Activated CD8-positive, alpha-beta memory T cell treated with anti-CD3 and anti-CD28 coated beads, Interleukin-2, amount 10 ng/mL, durations not matched to agents 7 days and 5 days (primary cell): ENCODE measurements at places on chromosomes 2 and 18. TPM values are rescaled to one million over a fixed set of nuclear protein-coding genes. Genes with fewer than 3 reads are reported as not detected.

- H3K4me3 ChIP-seq = no peak overlapping the region
- no peaks in the 10 kb centered on the region for H3K36me3 ChIP-seq
- DNase-seq = no peak
- H3K27ac ChIP-seq = no peak overlapping the region
- peaks cover 27% of the 10 kb centered on the region for H3K27me3 ChIP-seq
Measured at GRCh38 chr2:209425471-209426071, 1.7 kb downstream of the MAP2 start.

- no peaks in the 10 kb centered on the region for H3K36me3 ChIP-seq
- peaks cover 41% of the 10 kb centered on the region for H3K27me3 ChIP-seq
- no peak overlapping the region for H3K27ac ChIP-seq
- H3K4me1 ChIP-seq = no peaks in the 10 kb centered on the region
- no peak for DNase-seq
Measured at GRCh38 chr2:95700519-95700918, 108.7 kb downstream of the TRIM43 start.

GRCh38 chr2:100265226-100265625 is 57.1 kb downstream of the LONRF2 start:
- H3K27ac ChIP-seq = no peak overlapping the region
- DNase-seq = no peak
- H3K27me3 ChIP-seq = no peaks in the 10 kb centered on the region
- H3K4me1 ChIP-seq = no peaks in the 10 kb centered on the region
- no peak overlapping the region for H3K4me3 ChIP-seq
- H3K36me3 ChIP-seq = no peaks in the 10 kb centered on the region

DNA sequence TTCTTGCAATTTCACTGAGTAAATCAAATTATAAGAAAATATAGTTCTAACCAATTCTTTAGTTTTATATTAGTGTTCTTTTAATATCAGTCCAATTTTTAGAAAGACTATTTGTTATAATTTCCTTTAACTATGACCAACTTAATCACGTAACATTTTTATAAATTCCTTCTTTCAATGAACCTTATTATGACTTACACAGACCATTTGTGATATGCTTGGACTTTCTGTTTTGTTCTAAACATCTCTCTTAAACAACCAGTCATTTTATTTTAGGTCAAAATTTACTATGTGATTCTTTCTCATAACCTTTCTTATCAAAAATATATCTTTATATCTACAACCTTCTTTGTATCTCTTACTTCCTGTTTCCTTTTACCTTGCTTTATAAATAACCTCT is 39.5 kb upstream of the DYNAP start:
- H3K36me3 ChIP-seq = no peaks in the 10 kb centered on the region
- no peak overlapping the region for H3K27ac ChIP-seq
- DNase-seq = no peak
- H3K4me3 ChIP-seq = no peak overlapping the region

DNA sequence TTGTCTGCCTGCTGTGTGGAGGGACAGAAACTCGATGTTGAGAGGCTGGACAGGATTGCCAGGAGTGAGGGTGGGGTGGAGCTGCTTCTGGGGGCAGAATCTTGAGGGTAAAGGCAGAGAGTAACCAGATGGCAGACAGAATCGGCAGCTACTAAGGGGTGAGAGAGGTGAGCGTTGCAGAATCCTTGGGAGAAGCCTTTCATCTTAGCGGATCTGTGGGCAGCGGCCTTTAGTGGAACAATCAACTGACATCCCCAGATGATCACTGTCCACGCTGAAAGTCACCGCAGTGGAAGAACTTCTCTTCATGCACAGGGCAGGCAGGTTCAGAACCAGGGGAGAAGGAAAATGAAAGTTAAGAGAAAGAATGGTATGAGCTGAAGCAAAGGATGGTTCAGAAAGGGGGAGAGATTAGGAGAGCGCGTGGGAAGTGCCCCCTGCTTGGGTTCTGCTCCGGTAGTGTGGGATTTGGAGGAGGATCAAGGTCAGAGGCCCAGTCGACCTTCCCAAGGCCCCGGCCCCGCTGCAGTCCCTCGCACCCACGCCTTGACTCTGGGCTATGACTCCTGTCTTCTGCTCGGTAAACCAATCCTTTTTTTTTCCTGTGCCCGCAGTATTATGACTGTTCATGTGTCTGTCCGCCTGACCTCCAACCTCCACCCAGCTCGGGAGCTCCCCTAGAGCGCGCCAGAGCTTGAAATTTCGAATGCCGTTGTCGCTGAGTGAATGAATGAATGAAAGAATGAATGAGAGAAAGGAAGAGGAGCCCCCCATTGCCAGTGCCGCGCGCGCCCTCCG is 584 bp downstream of the BOLA3 start:
- H3K4me1 ChIP-seq = peaks cover 4% of the 10 kb centered on the region
- peak; percentile 70 for DNase-seq

DNA sequence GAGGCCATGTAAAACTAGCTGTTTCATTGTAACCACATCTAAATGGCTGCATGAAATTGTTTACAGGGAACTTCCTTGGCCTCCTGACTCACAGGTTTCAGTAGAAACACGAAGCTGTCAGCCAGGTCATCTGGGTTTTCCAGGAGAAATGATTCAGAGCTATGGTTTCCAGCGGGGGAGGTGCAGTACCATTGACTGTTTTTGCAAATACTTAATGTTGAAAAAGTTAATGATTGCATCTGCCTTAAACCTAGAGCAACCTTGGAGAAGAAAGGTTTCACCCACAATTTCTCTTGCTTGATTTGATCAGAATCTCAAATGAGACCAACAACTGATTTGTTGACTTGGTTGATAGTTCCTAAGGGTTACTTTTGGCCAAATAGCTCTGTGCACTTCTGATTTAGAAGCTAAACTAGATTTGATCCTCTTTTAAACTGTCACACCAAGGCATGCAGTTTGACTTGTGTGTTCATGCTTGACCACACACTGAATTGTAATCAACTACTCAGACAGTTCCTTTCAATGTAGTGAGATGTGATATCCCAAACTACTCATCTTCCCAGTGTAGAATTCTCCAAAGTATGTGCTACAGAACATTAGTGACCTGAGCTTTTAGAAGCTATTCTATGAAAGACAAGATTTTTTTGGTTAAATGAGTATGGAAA is 193.5 kb upstream of the CHST9 start:
- DNase-seq = no peak
- no peaks in the 10 kb centered on the region for H3K27me3 ChIP-seq

GRCh38 chr18:35038881-35039491 is 2.2 kb upstream of the MAPRE2 start:
- H3K36me3 ChIP-seq = peaks cover 3% of the 10 kb centered on the region
- peaks cover 34% of the 10 kb centered on the region for H3K4me1 ChIP-seq
- no peak overlapping the region for H3K4me3 ChIP-seq
- H3K27ac ChIP-seq = no peak overlapping the region
- DNase-seq = no peak

- H3K27ac ChIP-seq = no peak overlapping the region
- H3K36me3 ChIP-seq = peaks cover 8% of the 10 kb centered on the region
- H3K4me3 ChIP-seq = no peak overlapping the region
- no peak for DNase-seq
- H3K27me3 ChIP-seq = no peaks in the 10 kb centered on the region
Measured at GRCh38 chr2:183224948-183225347, 100.7 kb downstream of the NUP35 start.

DNA sequence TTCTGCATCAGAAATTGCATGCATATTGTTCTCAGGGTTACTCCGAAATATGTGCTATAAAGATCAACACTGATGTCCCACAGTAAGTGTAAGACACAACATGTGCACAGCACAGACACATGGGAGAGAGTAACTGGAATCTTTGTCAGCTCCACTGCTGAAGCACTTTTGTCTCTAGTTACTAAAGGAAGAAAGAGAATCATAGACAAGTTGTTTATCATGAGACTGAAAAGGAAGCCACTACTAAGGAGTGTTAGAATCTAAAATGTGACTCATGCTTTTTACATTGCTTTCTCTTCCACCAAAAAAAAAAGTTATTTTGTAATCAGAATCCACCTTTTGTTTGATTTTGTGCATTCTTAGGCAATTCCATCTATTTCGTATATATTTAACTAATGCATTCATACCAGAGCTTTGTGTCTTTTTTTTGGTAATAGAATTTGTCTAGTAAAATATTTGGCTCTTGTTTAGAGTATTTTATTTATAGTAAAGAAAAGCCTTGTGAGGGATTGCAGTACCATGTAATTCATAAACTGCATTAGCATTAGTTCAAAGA is 502.4 kb downstream of the FBXO15 start:
- H3K27ac ChIP-seq = no peak overlapping the region
- DNase-seq = no peak
- H3K27me3 ChIP-seq = no peaks in the 10 kb centered on the region
- no peaks in the 10 kb centered on the region for H3K36me3 ChIP-seq

DNA sequence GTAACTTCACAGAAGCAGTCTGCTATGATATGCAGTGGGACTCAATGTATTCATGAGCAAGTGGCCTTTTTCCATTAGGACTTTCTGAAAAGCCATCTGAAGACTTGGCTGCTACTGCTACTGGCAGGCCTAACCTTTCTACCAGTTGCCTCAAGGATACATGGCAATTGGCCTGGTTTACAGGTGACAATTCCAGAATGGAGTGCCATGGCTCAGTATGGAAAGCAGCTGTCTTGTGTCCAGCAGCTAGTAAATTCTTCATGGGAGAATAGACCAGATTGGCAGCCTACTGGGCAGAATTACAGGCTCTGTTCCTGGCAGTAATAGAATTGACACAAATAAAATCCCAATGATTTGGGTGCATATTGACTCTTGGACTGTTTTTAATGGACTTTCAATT is 12.6 kb upstream of the TMX3 start:
- peaks cover 3% of the 10 kb centered on the region for H3K4me1 ChIP-seq
- no peak overlapping the region for H3K4me3 ChIP-seq
- peaks cover 5% of the 10 kb centered on the region for H3K36me3 ChIP-seq
- H3K27ac ChIP-seq = no peak overlapping the region

GRCh38 chr2:3195641-3196476 is 181.8 kb downstream of the EIPR1 start:
- no peak overlapping the region for H3K27ac ChIP-seq
- peaks cover 12% of the 10 kb centered on the region for H3K4me1 ChIP-seq
- peaks cover 1% of the 10 kb centered on the region for H3K36me3 ChIP-seq
- no peaks in the 10 kb centered on the region for H3K27me3 ChIP-seq

DNA sequence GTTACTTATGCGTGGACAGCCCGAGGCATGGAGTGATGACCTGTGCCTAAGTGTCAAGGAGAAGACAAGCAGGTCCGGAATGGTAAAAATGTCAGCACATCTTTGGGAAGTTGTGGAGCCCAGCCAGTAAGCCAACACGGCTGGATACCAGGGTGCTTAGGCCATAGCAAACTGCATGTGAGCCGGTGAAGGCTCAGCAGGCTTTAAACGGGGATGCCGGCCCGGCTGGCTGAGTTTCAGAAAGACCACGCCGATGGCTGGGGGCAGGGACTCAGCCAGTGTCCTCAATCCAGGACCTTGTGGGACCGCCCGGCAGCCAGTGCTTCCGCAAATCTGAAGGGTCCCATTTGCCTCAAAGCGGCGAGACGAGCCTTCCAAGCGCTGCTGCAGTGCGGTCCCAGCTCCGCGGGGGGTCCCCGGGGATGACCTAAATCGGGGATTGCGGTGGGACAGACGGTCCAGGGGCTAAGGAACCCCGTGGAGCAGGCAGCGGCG is 946 bp upstream of the AGAP1 start:
- peaks cover 12% of the 10 kb centered on the region for H3K4me1 ChIP-seq
- H3K36me3 ChIP-seq = peaks cover 2% of the 10 kb centered on the region
- H3K4me3 ChIP-seq = peak overlapping the region; percentile 1
- DNase-seq = no peak

GRCh38 chr18:9700261-9700796 is 7.8 kb upstream of the RAB31 start:
- peaks cover 18% of the 10 kb centered on the region for H3K4me1 ChIP-seq
- no peak overlapping the region for H3K4me3 ChIP-seq
- H3K27ac ChIP-seq = no peak overlapping the region
- no peaks in the 10 kb centered on the region for H3K36me3 ChIP-seq
- DNase-seq = no peak
- peaks cover 72% of the 10 kb centered on the region for H3K27me3 ChIP-seq

DNA sequence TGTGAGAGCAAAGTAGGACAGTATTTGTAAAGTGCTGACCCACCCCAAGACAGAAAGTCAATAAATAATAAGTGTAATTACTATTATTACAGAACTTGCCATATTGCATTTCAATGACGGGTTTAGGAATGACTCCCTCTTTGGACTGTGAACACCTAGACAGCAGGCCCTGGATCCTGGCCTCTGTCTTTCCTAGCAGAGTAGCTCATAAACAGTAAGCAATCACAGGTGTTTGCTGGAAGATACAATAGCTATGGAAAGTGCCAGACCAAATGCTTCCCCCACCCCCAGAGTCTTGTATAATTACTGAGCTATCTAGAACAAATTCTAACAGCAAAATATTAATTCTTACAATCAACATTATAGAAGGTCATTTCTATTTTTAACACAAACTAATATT is 20.1 kb upstream of the MYO1B start:
- H3K4me3 ChIP-seq = no peak overlapping the region
- H3K4me1 ChIP-seq = peaks cover 7% of the 10 kb centered on the region
- DNase-seq = no peak
- H3K27me3 ChIP-seq = no peaks in the 10 kb centered on the region

GRCh38 chr2:12717191-12718014 is 667 bp downstream of the TRIB2 start:
- peaks cover 49% of the 10 kb centered on the region for H3K4me1 ChIP-seq
- DNase-seq = peak; percentile 64
- H3K27me3 ChIP-seq = peaks cover 12% of the 10 kb centered on the region
- H3K27ac ChIP-seq = peak overlapping the region; percentile 86
- peaks cover 3% of the 10 kb centered on the region for H3K36me3 ChIP-seq

GRCh38 chr2:206189691-206190090 is 30.0 kb downstream of the EEF1B2 start:
- H3K27me3 ChIP-seq = peaks cover 34% of the 10 kb centered on the region
- DNase-seq = no peak
- no peak overlapping the region for H3K27ac ChIP-seq
- no peaks in the 10 kb centered on the region for H3K36me3 ChIP-seq
- H3K4me1 ChIP-seq = no peaks in the 10 kb centered on the region

Gene SERPINB3
- not detected for total RNA-seq

Gene TBR1
- total RNA-seq = 0.05 TPM

Gene OSBPL6
- 0.73 TPM for total RNA-seq

Gene GNAL
- total RNA-seq = not detected

Gene TDRD15
- total RNA-seq = not detected

Gene NAB1
- 36.8 TPM for total RNA-seq

Gene SERPINB4
- total RNA-seq = not detected

Gene HOXD12
- total RNA-seq = not detected

Gene TUBA4B
- total RNA-seq = not detected

Gene NDUFAF7
- total RNA-seq = 18.1 TPM
